ENCODE measurements at places on chromosomes 6 and 20. TPM values are rescaled to one million over a fixed set of nuclear protein-coding genes. Genes with fewer than 3 reads are reported as not detected.

DNA sequence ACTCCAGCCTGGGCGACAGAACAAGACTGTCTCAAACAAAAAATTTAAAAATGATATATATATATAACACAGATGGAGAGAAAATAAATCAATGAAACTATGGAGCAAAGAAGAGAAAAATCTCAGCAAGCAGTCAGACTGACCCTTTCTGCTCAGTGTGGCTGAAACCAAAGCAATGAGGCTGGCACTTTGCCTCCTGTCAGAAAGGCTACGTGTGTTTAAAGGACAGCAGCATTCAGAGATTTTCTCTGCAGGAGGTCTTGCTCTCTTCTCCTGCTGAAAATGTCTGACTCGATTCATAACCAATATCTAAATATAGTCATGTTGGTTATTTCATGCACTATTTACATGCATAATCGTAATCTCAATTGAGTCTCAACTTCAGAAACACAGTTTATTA is 527.0 kb upstream of the JARID2 start:
- H3K4me3 ChIP-seq = no peak overlapping the region
- H3K27ac ChIP-seq = no peak overlapping the region
- DNase-seq = no peak
- H3K36me3 ChIP-seq = no peaks in the 10 kb centered on the region

- peaks cover 18% of the 10 kb centered on the region for H3K4me1 ChIP-seq
- H3K36me3 ChIP-seq = no peaks in the 10 kb centered on the region
- no peak for DNase-seq
- H3K27ac ChIP-seq = no peak overlapping the region
- no peaks in the 10 kb centered on the region for H3K27me3 ChIP-seq
Observed at GRCh38 chr20:2234598-2235191, 61.1 kb upstream of the TGM3 start.

GRCh38 chr20:57736738-57737347 is 27.0 kb upstream of the PMEPA1 start:
- no peaks in the 10 kb centered on the region for H3K4me1 ChIP-seq
- H3K4me3 ChIP-seq = no peak overlapping the region
- no peaks in the 10 kb centered on the region for H3K27me3 ChIP-seq
- H3K36me3 ChIP-seq = no peaks in the 10 kb centered on the region
- H3K27ac ChIP-seq = no peak overlapping the region

GRCh38 chr6:130143709-130144108 is 79.0 kb downstream of the SAMD3 start:
- peaks cover 8% of the 10 kb centered on the region for H3K36me3 ChIP-seq
- H3K4me1 ChIP-seq = no peaks in the 10 kb centered on the region
- H3K4me3 ChIP-seq = no peak overlapping the region
- DNase-seq = no peak
- H3K27ac ChIP-seq = no peak overlapping the region

OR2H2 gene
- not detected for polyA plus RNA-seq

GRCh38 chr6:167963589-167964057 is 33.8 kb upstream of the KIF25 start:
- peaks cover 54% of the 10 kb centered on the region for H3K4me1 ChIP-seq
- H3K4me3 ChIP-seq = no peak overlapping the region
- no peak for DNase-seq
- H3K36me3 ChIP-seq = peaks cover 12% of the 10 kb centered on the region
- no peaks in the 10 kb centered on the region for H3K27me3 ChIP-seq

GRCh38 chr6:41871691-41872090 is 23.5 kb downstream of the USP49 start:
- H3K36me3 ChIP-seq = no peaks in the 10 kb centered on the region
- no peak overlapping the region for H3K4me3 ChIP-seq
- no peaks in the 10 kb centered on the region for H3K27me3 ChIP-seq
- H3K4me1 ChIP-seq = no peaks in the 10 kb centered on the region
- H3K27ac ChIP-seq = no peak overlapping the region

BHLHE23 gene
- not detected for polyA plus RNA-seq

DNA sequence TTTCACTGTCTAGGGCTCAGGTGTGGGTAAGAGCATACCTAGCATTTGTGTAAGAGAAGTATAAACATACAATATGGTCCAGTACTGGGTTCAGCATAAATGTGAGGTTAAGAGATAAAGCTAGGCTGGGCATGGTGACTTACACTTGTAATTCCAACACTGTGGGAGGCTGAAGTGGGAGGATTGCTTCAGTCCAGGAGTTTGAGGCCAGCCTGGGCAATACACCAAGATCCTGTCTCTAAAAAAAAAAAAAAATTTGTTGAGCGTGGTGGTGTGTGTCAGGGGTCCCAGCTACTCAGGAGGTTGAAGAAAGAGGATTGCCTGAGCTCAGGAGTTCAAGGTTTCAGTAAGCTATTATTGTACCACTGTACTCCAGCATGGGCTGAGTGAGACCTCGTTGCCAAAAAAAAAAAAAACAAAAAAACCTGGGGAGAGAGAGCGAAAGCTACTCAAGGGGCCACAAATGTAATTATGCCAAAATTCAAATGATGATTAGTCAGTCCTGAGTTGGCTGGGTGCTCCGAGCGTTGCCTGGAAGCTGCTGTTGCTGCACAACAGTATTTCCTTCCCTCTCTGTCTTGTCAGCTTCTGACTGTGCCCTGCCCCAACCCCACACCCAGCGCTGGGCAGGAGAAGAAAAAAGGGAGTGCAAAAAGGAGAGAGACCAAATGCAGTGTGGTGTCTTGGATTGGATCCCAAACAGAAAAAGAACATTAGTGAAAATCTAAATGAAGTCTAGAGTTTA is 24.0 kb downstream of the CMTR1 start:
- no peak overlapping the region for H3K27ac ChIP-seq
- peaks cover 5% of the 10 kb centered on the region for H3K4me1 ChIP-seq
- no peak overlapping the region for H3K4me3 ChIP-seq
- no peak for DNase-seq
- no peaks in the 10 kb centered on the region for H3K27me3 ChIP-seq

NNAT gene
- polyA plus RNA-seq = 0.09 TPM

GRCh38 chr6:76701610-76702009 is 629.1 kb upstream of the IMPG1 start:
- H3K36me3 ChIP-seq = no peaks in the 10 kb centered on the region
- no peaks in the 10 kb centered on the region for H3K27me3 ChIP-seq
- no peak overlapping the region for H3K27ac ChIP-seq

LAMA2 gene
- 3.0 TPM for polyA plus RNA-seq

- H3K4me3 ChIP-seq = no peak overlapping the region
- H3K36me3 ChIP-seq = no peaks in the 10 kb centered on the region
- no peak overlapping the region for H3K27ac ChIP-seq
- DNase-seq = no peak
- no peaks in the 10 kb centered on the region for H3K4me1 ChIP-seq
Observed at GRCh38 chr6:54810147-54810546, 36.4 kb upstream of the FAM83B start.

- H3K27me3 ChIP-seq = no peaks in the 10 kb centered on the region
- H3K4me1 ChIP-seq = peaks cover 14% of the 10 kb centered on the region
- H3K36me3 ChIP-seq = no peaks in the 10 kb centered on the region
- no peak for DNase-seq
- no peak overlapping the region for H3K4me3 ChIP-seq
Observed at GRCh38 chr6:139625998-139626975, 251.8 kb upstream of the CITED2 start.

DNA sequence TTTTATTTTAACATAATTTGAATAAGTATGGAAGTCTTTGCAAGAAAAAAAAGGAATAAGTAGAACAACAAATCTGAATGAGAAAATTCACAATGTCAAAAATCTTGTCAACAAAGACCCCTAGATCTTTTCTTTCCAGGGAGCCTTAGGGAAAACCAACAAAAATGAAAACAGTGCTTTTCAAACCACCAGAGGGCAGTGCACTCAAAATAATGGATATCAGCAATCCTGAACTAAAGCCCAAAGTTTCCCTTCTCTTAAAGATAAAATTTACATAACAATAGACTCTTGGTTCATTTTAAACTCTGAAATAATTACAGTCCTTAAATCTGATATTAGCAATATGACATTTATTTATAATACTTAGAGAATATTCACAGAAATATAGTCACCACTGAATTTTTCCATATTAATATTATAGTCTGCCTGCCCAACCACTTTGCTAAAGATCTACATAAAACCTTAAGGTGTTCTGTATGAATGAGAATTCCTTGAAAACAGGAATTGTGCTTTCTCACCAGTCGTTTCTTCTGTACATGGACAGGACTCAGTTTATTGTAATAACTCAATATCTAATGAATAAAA is 105.3 kb upstream of the BMP5 start:
- no peak overlapping the region for H3K4me3 ChIP-seq
- H3K27me3 ChIP-seq = no peaks in the 10 kb centered on the region
- H3K27ac ChIP-seq = no peak overlapping the region
- H3K4me1 ChIP-seq = no peaks in the 10 kb centered on the region

MACROD2 gene
- 0.66 TPM for polyA plus RNA-seq

DNA sequence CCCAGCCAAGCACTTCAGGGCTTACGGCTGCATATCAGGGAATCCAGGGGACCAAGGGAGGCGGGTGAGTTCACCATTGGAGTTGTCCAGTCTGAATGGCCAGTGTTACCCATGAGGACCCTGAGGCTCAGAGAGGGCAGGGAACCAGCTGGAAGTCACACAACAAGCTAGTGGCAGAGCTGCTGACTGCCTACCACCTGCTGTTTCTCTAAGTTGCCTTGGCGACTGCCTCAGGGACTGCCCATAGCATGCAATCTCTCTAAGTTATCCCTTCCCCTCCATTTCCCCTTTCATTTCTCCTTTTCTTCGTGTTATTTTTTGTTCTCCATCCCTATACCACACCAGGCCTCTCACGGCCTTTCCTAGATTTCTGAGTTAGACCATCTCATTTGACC is 71.8 kb upstream of the SIRPA start:
- no peak overlapping the region for H3K27ac ChIP-seq
- H3K27me3 ChIP-seq = no peaks in the 10 kb centered on the region
- H3K36me3 ChIP-seq = no peaks in the 10 kb centered on the region
- no peak overlapping the region for H3K4me3 ChIP-seq
- no peak for DNase-seq

DNA sequence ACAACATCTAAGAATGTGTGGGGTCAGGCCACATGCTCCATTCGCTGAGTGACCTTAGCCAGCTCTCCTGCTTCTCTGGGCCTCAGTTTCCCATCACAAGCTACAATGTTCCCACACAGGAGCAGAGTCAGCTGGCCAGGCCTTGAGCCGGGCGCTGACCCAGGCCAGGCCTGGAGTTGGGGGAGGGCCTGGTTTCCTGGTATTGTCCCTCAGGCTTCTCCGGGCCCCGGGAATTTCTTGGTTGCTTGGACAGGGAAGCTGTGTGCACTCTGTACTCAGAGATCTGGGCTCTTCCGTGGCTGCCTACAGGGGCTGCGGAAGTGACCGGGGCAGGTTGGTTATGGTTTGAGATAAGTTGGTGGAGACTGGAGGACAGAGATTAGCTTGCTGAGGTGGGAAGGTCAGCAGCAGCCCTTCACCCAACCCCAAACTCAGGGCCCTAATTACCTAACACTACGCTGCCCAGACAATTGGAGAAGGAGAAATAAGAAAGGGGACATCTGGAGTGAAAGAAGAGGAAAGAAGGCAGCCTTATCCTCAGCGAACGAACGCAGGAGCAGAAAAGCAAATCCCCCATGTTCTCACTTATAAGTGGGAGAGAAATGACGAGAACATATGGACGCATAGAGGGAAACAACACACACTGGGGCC is 6.2 kb downstream of the TGM2 start:
- H3K4me3 ChIP-seq = no peak overlapping the region
- H3K36me3 ChIP-seq = peaks cover 11% of the 10 kb centered on the region
- H3K27me3 ChIP-seq = no peaks in the 10 kb centered on the region

CLPSL2 gene
- not detected for polyA plus RNA-seq

GRCh38 chr6:134826889-134827737 is 122.8 kb downstream of the ALDH8A1 start:
- H3K36me3 ChIP-seq = no peaks in the 10 kb centered on the region
- peaks cover 19% of the 10 kb centered on the region for H3K4me1 ChIP-seq
- no peak overlapping the region for H3K27ac ChIP-seq
- no peak overlapping the region for H3K4me3 ChIP-seq
- DNase-seq = no peak

- H3K27me3 ChIP-seq = no peaks in the 10 kb centered on the region
- H3K36me3 ChIP-seq = peaks cover 11% of the 10 kb centered on the region
- no peak for DNase-seq
- H3K4me1 ChIP-seq = peaks cover 7% of the 10 kb centered on the region
- H3K4me3 ChIP-seq = no peak overlapping the region
Observed at GRCh38 chr20:2836035-2836434, 4.4 kb downstream of the PCED1A start.

SERINC1 gene
- 79.8 TPM for polyA plus RNA-seq

CYP21A2 gene
- 29.7 TPM for polyA plus RNA-seq
